ENCODE measurements at places on chromosomes 6 and 20. TPM values are rescaled to one million over a fixed set of nuclear protein-coding genes. Genes with fewer than 3 reads are reported as not detected.

HLA-DMB gene
- polyA plus RNA-seq: 209 TPM

PRRT1 gene
- 2.3 TPM for polyA plus RNA-seq

MDFI gene
- polyA plus RNA-seq: 0.68 TPM

KCNQ5 gene
- polyA plus RNA-seq: 1.7 TPM

MED20 gene
- 8.6 TPM for polyA plus RNA-seq

CD24 gene
- polyA plus RNA-seq: 119 TPM

MRPL14 gene
- 41.4 TPM for polyA plus RNA-seq

SLC17A3 gene
- polyA plus RNA-seq: not detected

PM20D2 gene
- 5.6 TPM for polyA plus RNA-seq
